Stimulated activated CD8-positive, alpha-beta memory T cell treated with anti-CD3 and anti-CD28 coated beads, Interleukin-4, amount 100 ng/mL, for 24 hours (primary cell): ENCODE measurements at places on chromosomes 2 and 18.

DNA sequence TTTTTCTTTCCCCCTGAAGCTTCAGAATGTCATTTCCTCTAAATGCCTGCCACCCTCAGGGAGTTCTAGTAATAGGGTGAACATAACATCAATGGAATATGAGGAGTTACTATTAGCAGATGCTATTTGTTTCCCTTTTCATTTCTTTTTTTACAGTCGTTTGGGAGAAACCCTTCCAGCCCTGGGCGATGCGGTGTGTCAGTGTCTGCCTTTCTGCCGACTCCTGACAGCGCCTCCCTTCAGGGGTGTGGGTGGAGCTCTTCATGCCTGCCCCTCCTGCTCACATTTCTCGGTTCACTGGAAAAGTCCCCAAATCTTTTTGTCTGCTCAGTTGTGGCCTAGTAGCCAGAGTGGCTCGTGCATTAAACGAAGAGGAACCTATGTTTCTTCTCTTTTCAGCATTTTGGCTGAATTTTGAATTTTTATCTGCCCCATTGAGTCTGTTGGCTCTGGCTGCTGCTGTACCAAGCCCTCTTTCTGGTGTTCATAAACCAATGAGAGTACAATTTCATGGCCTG, 72.3 kb downstream of the FMNL2 start:
- no peak for DNase-seq

GRCh38 chr18:28459587-28459986, 282.7 kb upstream of the CDH2 start:
- no peak for DNase-seq

GRCh38 chr2:158212301-158212700, 110.6 kb downstream of the UPP2 start:
- DNase-seq, result no peak

DNA sequence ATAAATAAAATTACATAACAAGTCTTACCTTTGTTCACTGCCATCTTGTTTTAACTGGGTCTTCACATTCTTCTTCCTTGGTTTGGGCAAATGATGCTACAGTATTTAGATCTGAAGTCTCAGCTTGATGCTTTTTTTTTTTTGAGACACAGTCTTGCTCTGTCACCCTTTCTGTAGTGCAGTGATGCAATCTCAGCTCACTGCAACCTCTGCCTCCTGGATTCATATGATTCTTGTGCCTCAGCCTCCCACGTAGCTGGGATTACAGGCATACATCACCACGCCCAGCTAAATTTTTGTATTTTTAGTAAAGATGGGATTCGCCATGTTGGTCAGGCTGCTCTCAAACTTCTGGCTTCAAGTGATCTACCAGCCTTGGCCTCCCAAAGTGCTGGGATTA, 53.2 kb upstream of the MAT2A start:
- no peak for DNase-seq

DNA sequence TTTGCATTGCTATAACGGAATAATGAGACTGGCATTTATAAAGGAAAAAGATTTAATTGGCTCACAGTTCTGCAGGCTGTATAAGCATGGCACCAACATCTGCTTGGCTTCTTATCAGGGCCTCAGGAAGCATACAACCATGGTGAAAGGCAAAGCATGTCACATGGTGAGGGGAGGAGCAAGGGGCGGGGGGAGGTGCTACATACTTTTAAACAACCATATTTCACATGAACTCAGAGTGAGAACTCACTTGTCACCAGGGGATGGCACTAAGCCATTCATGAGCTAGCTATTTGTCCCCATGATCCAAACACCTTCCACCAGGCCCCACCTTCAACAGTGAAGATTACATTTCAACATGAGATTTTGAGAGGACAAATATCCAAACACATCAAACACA, 188.7 kb downstream of the MBD5 start:
- no peak for DNase-seq

- DNase-seq, result no peak
Measured at GRCh38 chr2:124664363-124664762, 639.3 kb downstream of the CNTNAP5 start.

- DNase-seq, result no peak
Measured at GRCh38 chr2:64943387-64944150, 45.6 kb upstream of the SLC1A4 start.

DNA sequence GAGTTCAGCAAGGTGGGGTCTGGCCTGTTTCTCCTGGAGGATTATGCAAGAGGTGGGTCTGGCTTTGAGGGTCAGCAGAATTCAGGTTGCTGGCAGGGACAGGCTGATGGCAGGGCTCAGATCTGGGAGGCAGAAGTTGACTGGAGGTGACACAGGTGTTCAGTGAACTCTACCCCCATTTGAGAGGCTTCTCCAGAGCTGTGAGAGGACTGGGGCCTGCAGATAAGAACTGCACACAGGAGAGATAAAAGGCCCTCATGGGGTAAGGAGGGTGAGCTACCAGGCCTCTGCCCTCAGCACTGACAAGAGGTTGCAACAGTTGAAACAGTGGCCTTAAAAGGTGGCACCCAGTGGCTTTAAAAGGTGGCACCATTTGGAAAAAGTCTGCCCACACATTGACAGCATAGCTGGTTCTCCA, 13.1 kb downstream of the MOCOS start:
- DNase-seq, result no peak

DNA sequence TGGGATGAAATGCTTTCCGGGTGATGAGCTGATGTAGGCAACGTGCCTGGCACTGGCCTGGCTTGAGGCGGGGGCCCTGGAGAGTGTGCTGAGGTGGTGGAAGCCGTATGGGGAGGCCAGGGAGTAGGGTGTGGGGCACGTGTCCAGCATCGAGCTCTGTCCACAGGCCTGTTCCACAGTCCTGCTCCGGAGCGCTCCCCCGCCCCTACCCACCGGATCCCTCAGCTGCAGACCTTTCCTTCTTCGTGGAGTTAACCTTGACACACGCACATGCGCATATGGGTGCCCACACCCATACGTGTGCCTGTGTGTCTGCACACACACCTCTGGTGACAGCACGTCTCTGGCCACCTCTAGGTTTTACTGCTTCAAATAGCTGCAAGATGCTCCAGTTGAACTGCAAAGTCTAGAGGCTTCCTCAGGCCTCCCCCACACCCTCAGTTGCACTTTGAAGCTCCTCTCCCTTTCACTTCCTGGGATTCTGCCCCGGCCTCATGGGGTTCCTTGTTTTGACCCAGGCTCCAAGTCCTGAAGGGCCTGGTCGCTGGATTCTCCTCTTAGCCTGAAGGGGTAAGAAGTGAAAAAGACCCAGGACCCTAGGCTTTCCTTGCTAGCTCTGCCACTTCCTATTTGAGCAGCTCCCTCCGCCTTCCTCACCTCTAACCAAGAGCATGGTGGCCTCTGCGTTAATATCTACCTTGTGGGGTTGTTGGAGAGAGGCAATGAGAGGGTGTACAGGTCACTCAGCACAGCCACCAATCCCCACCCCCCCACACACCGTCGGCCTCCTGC, 49.5 kb downstream of the INHBB start:
- no peak for DNase-seq

GRCh38 chr2:37149626-37150322, 7.0 kb downstream of the EIF2AK2 start:
- DNase-seq, result no peak

GRCh38 chr18:23207191-23207955, 72.1 kb downstream of the CABLES1 start:
- DNase-seq, result no peak
